ENCODE measurements at places on chromosomes 11 and 22.
A peak's percentile ranks its signal among the peaks of the same experiment; 100 is the strongest.

DNA sequence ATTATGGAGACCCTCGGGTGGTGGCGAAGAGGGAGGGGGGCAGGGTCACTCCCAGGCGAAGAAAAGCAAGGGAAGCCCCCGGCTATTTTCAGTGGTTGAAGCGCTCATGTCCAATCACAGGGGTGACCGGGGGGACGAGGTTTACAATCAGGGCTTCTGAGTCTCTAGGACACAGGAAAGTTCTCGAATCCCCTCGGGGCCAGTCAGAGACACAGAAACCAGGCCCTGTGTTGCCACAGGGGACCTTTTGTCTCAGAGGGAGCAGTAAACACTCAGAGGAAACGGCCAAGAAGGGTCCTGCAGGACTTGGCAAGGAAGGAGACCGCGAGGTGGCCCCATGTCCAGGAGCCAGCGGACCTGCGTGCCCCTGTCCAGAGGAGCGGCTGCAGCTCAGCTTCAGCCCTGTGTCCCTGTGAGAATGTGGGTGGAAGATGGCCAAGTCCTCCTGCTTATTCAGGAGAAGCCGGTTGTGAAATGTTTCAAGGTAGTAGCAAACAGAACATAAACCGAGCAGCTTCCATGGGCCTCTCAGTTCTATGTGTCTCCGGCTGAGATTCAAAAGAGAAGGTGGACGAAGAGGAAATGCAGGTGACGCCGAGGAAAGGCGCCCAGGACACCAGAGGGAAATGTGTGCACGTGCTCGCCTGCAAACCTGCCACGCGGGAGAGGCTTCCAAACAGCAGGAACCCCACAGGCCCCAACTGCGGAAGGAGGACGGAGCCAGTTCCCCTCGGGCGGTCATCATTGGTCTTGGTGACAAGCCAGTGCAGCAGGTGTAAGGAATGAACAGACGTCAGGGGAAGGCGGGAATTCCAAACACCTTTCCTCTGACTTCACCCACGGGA, 357.6 kb downstream of the BRD1 start:
- DNase-seq = no peak

GRCh38 chr22:31361743-31362142, 15.6 kb upstream of the PATZ1 start:
- DNase-seq = no peak

DNA sequence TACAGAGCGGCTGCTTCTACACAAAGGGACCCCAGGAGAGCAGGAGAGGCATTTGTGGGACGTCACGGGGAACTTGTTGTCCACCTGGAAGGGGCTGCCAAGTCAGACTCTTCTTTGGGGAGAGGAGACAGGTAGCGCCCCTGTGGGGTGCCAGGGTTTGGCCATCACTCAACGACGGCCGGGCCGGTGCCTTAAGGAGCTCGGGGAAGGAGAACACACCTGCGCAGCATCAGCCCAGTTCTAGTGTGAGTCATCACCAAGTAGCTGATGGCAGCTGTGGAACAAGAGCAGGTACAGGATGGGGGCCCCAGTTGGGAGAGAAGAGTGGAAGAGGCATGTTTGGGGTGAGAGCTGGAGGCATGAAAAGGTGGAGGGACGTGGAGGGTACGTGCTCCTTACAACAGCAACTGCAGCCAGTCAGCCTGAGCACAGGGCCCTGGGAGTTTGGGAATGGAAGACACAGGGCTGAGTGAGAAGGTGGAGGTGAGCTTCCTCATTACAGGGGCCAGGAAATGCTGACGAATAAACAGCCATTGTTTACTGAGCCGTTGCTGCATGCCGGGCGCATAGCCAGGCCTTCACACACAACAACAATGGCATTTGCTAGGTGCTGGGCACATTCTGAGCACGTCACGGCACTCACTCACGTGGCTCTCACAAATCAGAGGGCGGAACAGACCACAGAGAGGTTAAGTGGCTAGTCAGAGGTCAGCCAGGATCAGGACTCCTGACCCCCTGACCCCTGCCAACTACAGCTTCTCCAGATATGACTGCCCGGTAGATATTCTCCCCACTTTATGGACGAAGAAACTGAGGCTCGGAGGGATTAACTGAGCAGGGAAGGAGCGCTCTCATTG, 29.1 kb upstream of the TP53I11 start:
- no peak for DNase-seq

DNA sequence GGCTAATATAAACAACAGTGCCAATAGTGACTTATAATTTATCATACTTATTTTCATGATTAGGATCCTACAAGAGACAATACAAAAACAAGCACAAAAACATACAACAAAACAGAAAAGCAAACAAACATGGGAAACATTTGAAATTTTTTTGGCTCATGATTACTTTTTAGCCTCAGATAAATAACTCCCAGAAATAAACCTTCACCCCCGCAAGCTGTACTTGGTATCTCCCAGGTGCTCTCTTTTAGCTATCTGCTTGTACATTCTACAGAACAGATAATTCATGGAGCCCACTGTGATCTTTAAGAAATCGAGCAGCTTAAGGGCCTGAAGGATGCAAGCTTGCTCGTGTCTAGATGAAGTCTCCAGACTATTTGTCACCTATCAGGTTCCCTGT, 883 bp downstream of the NXPE4 start:
- no peak for DNase-seq

DNA sequence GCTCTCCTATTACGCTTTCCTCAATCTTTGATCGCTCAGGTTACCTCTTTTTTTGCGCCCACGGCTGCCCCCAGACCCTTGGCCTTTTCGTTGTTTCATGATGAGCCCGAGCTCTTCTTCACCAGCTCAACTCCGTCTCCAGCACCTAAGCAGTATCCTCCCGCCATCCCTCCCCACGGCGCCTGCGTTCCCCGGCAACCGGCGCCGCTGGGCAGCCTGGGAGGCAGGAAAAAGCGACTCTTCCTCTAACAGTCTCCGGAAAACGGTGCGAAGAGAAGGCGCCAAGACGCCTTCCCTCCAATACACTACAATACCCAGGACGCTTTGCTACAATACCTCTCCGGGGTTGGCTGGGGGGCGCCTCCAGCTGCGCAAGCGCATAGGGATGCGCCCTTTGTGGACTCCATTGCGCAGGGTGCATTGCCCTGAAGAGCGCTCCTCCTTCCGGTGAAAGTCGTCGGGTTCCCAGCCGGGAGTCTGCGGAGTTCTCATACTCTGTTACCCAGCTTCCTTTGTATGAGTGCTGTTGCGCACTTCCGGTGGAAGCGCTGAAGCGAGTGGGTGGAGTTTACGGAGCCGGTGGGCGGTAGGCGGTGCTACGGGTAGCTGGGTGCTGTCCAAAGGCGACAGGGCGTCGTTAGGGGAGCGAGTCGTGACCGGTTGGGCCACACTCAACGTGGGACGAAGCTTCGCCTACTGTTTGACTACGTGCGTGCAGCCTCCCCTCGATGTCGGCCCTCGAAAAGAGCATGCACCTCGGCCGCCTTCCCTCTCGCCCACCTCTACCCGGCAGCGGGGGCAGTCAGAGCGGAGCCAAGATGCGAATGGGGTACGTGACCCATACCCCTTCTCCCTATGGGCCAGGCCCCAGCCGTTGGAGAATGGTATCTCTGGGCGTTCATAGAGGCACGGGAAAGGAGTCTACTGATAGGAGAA, at the start of the genes C2CD3 and PPME1:
Gene C2CD3 (minus strand): TSS at position 309 of the 936 bp plus-strand sequence. CDS start 210 bp downstream, at position 99.
Gene PPME1 (plus strand): TSS at position 596 of the 936 bp plus-strand sequence. CDS start 133 bp downstream, at position 729.
- peak; percentile 91 for DNase-seq

GRCh38 chr11:67654225-67654624, 3.7 kb upstream of the ACY3 start:
- DNase-seq = no peak

All from stimulated activated CD4-positive, alpha-beta T cell treated with anti-CD3 and anti-CD28 coated beads, Interleukin-15, amount 100 ng/mL, for 1 hour (primary cell).